ENCODE measurements at places on chromosomes 11 and 22.

DNA sequence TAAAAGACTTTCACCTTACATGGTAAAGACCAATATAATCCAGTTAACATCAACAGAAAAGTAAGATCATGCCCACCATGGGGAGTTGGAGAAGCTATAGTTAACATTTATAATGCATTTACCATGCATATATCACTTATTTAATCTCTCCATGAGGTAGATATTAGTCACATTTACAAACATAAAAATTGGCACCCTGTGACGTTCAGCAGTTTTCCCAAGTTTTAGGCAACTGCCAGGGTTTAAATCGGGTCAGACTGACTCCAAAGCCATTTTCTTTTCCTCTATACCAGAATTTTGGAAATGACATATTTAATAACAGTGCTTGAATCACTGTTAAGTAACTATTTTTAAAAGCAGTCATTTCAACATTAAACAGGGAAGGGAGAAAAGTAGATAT is 266.3 kb downstream of the DDX10 start:
- no peak for DNase-seq

- DNase-seq: no peak
These were observed 19.9 kb downstream of the HPS4 start for GRCh38 chr22:26463688-26464087.

- no peak for DNase-seq
These were observed 3.5 kb upstream of the ZP1 start for GRCh38 chr11:60863550-60864521.

- no peak for DNase-seq
These were observed 6.0 kb upstream of the MS4A4A start for GRCh38 chr11:60274416-60274815.

- no peak for DNase-seq
These were observed 8.5 kb upstream of the GAL3ST1 start for GRCh38 chr22:30582788-30583545.

GRCh38 chr11:36454551-36454940 is 55.5 kb downstream of the TRAF6 start:
- no peak for DNase-seq

Data from left colon (tissue), 2 donors.